D341Med (cell line): ENCODE measurements at places on chromosomes 4 and X.

- no peak for DNase-seq
Measured at GRCh38 chr4:38676986-38677385, 13.0 kb downstream of the KLF3 start.

DNA sequence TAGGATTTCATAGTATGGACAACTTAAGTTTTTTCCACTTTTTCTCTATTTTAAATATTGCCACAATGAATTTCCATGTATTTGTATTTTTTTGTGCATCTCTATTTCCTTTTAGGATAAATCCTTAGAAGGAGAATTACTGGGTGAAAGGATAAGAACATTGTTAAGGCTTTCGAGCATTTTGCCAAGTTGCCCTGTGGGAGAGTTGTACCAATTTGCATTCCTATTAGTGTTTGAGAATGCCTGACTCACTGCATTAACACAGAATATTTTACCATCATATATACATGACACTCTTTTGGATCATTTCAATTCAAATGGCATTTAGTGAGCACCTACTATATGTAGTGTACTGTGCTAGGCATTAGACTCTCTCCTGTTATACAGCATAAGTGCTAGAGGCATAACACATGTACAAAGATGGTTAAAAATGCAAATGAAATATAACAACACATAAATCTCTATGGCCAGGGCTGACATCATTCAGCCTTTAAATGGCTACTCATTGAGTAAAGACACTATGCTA lies 57.0 kb downstream of the PLAC1 start:
- DNase-seq: no peak

DNA sequence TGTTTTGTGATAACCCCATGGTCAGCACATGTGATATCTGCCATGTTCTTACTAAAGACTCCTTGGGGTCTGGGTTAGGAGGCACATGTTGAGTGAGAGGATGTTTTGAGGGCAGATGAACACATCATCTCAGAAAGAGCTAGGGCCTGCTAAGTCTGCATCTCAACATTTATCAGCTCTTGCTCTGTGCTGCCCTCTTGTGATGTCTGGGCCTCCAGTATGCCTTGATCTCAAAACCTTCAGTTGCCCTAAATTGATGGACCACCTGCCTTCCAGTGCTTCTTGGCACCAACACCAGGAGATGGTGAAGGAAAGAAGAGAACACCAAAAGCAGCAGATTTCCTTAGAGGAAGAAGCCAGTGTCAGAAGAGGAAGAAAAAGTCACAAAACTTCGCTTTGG lies 22.5 kb downstream of the MID1 start:
- no peak for DNase-seq

DNA sequence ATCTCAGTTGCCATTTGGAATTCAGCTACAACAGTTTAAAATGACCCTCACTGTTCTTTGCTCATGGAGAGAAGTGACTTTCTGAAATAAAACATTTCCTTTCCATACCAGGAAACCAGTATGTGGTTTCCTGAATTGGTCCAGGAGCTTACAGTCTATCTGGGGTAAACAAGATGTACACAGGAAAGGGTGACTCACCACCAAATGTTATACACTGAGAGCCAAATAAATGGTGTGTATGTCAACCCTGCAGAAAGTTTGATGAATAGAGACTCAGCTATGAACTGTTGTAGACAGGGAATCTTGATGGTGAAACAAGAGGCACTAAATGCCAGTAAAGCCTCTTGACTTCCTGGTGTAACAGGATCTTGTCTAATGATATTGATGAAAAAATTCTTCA lies 100.4 kb downstream of the HS6ST2 start:
- no peak for DNase-seq

GRCh38 chr4:136850446-136850845 lies 681.8 kb downstream of the PCDH18 start:
- no peak for DNase-seq

GRCh38 chr4:99506781-99507180 lies 4.0 kb upstream of the C4orf17 start:
- no peak for DNase-seq

- no peak for DNase-seq
Measured at GRCh38 chr4:77805840-77806239, 13.3 kb downstream of the CNOT6L start.

DNA sequence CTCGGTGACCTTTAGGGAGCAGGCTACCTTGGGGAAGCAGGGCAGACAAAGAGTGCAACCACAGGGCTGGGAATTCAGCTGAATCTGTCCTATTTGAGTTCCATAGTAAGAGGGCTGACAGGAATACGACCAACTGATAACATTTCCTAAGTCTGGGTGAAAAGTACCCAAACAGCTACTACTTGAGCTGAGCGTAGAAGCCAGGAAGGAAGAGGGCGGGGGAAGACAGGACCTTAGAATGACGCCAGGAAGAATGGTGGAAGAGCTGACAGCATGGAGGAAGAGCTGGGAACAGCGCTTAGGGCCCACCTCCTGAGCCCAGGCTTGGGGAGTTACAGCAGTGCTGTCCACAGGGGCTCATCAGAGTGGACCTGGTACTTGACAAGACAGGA lies 14.4 kb downstream of the MECP2 start:
- no peak for DNase-seq

DNA sequence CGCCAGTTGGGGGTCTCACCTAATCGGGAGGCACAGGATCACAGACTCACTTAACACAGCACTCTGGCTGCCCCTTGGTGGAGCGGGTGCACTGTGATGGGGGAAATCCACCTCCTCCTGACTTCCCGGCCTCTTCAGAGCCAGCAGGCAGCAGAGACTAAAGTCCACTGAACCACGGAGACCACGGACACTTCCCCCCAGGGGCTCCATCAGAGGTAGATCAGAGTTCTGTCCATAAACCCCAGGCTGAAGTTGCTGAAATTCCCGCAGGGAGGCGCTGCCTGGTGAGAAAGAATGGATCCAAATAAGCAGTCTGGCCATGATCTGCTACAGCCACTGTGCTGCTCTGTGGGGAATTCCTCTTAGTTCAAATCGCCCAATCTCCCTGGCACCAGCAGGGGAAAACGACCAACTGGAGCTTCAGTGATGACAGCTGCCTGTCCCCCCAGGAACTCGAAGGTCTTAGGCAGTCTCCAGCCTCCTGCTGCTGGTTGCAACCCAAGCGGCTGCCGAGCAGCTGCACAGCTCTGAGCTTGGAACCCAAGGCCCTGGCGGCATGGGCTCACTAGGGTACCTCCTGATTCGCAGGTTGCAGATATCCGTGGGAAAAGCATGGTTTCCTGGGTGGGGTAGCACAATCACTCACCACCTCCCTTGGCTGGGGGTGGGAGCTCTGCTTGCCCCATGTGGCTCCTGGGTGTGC lies 106.9 kb upstream of the DCAF12L2 start:
- no peak for DNase-seq

DNA sequence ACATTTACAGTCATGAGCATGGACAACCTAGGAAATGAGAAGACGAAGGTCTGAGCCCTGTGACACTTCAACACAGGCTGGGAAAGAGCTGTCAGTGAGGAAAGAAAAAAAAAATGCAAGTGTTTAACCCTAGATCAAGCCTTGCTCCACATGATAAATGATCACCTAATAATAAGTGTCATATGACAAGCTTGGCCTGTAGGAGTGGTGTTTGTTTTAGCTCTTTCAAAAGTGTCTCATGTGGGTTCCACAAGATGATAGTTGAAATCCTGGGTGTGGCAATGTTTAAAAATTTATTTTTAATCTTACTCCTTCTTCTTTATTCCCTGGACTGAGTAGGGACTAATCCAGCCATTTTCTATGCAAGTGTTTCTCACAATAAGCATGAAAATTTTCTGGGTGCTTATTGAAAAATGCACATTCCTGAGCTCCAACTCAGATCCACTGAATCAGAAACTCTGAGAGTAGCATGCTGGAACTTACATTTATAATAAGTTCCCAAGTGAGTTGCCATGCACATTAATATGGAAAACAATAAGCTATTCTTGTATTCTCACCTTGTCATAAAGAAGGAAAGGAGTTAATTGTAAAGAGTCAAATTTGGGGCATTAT lies 138.3 kb downstream of the AREG start:
- no peak for DNase-seq

GRCh38 chr4:48184882-48185281 lies 50.8 kb upstream of the TXK start:
- no peak for DNase-seq

GRCh38 chr4:8582436-8582835 lies 2.2 kb downstream of the GPR78 start:
- no peak for DNase-seq

DNA sequence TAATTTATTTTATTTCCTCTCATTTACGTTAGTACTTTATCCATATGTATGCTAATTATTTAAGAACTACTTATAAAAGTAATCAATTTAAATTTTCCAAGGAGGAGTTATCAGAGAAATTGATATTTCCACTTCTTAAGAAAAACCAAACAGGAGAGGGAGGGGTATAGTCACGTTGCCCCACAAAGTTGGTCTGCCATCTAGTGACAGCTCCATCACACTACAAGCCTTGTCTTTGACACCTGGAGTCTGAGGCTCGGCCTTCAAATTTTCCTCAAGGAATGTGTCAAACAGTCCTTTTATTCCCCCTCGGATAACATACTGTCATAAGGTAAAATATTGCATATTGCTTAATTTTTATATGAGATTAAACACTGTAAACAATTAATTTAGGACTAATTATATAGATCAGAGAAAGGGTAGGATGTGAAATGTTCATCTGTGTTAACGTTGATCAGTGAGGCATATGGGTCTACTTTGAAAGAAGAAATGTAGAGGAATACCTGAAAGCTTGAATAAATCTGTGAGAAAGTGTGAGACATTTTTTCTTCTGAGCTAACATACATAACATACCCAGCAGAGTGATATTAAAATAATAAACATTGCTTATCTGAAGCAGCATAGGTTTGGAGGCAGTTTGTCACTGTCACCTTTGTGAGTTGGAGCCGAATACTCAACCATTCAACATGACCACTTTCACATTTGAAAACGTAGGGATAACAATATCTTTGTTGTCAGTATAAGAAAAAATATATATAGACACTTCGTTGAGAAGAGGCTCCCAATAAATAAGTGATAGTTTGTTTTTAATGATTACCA lies 114.4 kb downstream of the GLRA3 start:
- DNase-seq: peak; percentile 61

DNA sequence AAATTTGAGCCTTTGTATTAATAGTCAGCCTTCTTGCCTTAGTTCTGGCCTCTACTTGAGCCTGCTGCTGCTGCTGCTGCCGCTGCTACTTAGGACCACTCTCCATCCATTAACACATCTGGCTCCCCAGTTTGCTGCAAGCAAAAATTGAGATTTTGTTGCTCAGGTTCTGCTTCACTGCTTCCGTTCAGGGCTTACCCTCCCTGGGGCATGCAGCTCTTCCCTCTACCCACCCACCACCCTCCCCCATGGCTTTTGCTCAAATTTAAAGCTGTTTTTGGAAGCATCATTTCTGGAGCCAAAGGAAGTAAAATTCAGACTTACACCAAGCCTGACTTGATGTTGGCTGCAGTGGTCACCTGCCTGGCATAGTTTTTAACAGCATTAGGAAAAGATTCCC lies 28.9 kb upstream of the FRMPD3 start:
- DNase-seq: no peak

DNA sequence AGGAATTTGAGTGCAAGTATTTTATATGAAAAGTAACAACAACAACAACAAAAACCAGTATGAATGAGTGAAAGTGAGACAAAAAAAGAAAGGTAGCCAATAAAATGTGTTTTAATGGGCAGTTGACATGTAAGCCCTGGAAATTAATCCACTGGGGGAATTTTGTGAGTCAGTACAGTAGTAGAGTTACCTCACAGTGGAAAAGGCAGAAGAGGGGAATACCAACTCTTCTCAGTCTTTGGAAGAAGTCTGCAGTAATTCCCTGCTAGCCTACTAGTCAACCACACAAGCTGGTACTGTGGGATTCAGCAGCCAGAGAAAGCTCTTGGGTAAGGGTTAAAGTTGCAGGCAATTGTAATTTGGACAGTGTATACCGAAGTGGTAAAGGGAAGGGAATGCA lies 76.3 kb upstream of the IL15 start:
- DNase-seq: no peak

GRCh38 chr4:66629927-66630326 lies 915.4 kb downstream of the CENPC start:
- DNase-seq: no peak

DNA sequence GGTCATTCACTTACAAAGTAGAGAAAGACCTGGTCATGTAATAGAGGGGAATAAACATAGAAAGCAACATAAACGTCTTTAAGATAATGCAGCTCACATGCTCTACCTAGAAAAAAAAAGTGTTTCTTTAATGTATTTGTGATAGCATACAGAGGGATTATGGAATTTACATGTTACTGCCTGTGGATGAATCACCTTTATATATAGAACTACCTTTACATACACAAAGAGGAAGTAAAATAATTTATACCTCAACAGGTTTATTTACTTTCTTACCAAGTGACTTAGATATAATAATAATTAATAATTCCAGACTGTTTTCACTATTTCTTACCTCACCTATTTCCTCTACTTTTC lies 81.5 kb downstream of the PPP3CA start:
- DNase-seq: no peak
